ENCODE measurements at places on chromosomes 5 and 9.

DNA sequence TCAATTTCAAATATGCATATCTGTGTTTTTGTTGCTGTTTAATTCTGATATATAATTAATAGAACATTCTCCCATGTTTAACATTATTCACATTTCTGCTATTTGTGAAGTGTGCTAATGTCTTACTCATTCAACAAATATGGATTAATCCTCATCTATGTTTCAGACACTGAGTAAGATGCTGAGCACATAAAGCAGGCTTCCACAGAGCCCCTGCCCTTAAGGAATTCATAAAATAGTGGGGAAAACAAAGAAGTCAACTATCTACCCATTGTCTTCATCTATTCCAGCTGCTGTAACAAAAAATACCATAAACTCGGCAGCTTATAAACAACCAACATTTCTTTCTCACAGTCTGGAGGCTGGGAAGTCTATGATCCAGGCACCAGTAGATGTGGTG, 333.3 kb downstream of the SEMA5A start:
- DNase-seq: no peak

- no peak for DNase-seq
Observed at GRCh38 chr9:91746904-91747303, 203.1 kb downstream of the ROR2 start.

- no peak for DNase-seq
Observed at GRCh38 chr5:40503439-40503838, 176.3 kb upstream of the PTGER4 start.

DNA sequence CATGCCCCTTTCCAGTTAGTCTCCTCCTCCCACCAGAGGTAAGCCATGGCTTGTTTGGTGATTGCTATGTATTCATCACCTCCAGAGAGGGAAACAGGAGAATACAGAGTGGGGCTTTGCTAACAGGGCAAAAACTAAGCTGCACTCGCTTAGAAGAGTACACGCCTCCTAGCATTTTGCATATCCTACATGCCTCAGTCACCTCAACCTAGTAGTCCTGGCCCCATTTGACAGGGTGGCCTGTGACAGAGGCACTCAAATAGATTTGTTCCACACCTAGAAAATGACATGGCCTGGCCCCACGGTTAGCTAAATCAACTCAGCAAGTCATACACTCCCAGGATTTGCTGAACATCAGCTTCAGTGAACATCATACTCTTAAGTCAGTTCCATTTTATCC, 90.7 kb downstream of the CYFIP2 start:
- DNase-seq: no peak

GRCh38 chr5:107900721-107901120, 230.0 kb upstream of the EFNA5 start:
- no peak for DNase-seq

- no peak for DNase-seq
Observed at GRCh38 chr5:103867857-103868598, 305.4 kb upstream of the NUDT12 start.

DNA sequence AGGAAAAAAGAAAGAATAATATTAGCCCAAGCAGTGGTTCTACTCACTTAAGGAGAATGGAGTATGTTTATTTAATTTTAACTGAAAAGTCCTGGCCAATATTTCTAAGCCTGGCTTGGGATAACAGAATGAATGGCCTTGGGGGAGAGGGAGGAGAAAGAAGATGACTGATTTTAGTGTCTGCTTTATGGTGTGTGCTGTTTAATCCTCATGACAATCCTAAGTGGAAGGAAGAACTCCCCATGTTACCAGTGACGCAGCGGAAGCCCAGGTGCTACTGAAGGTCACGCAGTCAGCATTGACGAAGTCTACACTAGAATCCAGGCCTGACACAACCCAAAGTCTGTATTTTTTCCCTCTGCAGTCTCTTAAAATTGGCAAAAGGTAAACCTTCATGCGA, 50.5 kb downstream of the PALM2AKAP2 start:
- DNase-seq: no peak
